ENCODE measurements at places on chromosomes 7 and 10. TPM values are rescaled to one million over a fixed set of nuclear protein-coding genes. Genes with fewer than 3 reads are reported as not detected.

Gene LRRD1
- not detected for total RNA-seq

Gene CCDC126
- 14.4 TPM for total RNA-seq

Gene EPO
- total RNA-seq: not detected

DNA sequence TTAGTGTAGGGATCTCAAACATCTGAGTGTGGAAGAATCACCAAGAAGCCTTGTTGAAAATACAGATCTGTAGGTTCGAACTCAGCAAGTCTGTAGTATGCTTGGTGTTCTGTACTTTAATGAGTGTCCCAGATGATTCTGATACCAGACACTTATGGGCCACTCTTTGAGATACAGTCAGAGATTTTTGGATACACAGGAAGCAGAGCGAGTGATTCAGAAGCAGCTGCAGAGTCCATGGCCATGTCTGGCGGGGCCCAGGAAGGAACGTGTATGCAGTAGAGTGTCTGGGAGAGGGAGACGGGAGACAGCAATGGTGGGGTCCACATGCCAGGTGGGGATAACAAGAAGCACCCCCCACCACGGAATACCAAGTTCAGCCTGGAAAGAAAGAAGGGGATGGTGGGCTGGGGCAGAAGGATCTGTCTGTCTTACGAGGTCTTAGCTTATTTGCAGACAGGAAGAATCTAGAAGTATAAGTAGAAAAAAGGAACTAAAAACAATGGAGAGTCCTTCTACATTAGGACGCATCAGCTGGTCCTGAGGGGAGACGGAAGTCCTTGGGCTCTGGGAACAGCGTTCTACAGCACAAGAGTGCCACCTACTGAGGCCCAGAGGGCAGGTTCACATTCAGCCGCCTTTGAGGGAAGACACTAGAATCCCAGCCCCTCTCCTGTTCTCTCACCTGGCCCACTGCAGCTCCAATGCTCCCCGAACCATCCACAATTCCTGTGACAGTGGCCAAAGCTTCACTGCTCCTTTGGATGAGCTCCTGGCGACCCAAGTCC lies 55.4 kb downstream of the SLC37A3 start:
- no peak overlapping the region for H3K4me3 ChIP-seq
- no peaks in the 10 kb centered on the region for H3K27me3 ChIP-seq
- peak; percentile 27 for DNase-seq
- no peaks in the 10 kb centered on the region for H3K4me1 ChIP-seq
- H3K36me3 ChIP-seq: no peaks in the 10 kb centered on the region

Gene VGF
- total RNA-seq: not detected

DNA sequence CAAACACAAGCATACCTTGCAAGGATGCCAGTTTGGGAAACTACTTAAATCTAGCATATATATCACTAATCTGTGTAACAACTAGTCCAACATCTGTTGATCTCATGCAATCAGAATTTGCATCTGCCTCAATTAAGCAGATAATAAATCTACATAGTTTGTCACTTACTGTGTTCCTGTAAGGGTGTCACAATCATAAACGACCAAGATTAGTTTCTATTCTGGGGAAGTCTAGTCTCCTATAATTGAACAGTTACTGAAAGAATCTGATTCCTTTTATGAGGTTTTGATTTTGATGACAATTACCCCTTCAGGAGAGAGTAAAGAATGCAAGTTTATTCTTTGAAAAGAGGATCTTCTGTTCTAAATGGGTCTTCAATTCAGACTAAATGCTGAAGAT lies 85.5 kb upstream of the LRRN3 start:
- no peak for DNase-seq
- H3K27me3 ChIP-seq: no peaks in the 10 kb centered on the region
- H3K27ac ChIP-seq: no peak overlapping the region
- no peaks in the 10 kb centered on the region for H3K36me3 ChIP-seq
- H3K4me1 ChIP-seq: no peaks in the 10 kb centered on the region

Measured in adrenal gland (tissue), 19 donors.